Naive B cell (primary cell): ENCODE measurements at places on chromosomes 5 and 9.
A peak's percentile ranks its signal among the peaks of the same experiment; 100 is the strongest.

DNA sequence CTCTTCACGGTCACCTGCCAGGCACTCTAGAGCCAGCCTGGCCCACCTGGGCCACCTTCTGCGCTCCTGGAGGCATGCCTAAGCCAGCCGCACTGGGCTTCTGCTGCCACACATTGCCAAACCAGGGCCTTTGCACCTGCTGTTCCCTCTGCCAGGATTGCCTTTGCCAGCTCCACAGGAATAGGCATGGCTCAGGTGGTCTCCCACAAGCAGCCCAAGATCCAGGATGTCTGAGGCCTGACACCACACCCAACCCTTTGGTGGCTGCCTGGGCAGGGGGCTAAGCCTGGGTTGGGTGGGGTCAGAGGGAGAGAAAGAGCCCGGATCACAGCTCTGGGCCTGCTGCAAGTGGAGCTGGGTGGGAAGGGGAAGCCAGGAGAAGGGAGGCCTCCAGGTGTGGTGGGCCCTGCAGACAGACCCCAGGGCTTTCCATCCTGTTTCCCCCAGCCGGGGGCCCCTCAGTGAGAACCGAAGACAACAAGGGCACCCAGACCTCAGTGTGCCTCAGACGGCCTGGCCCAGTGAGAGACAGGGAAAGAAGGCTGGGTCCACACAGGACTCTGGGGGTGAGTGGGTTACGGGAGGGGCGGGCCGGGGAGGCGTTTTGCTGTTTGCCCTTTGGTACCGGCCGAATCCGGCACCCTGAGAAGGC is 672 bp upstream of the SUSD3 start:
- DNase-seq: peak; percentile 48

- DNase-seq: peak; percentile 99
These were observed at the start of gene CD74 for GRCh38 chr5:150412319-150413175. TSS of gene CD74 (minus strand) at chr5:150412910. CDS start at chr5:150412749, 161 bp downstream.

DNA sequence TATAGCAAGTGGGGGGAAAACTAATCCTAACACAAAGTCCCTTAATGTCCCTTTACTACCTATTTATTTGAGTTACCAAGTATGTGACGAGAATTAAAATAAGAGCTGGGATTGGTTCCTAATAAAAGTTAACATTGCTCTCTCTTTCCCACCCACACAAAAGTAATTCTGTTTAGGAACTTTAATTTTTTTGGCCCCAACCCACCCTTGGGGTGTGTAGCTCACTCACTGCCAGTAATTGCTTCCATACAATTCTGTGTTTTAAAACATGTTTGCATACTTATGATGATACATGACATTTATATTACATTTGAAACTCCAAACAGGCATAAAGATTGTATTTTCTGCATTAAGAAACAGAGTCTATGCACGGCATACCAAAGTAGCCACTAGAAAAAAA is 106.5 kb downstream of the BNC2 start:
- no peak for DNase-seq

- DNase-seq: no peak
These were observed 16.1 kb upstream of the NDST1 start for GRCh38 chr5:150491876-150492275.

DNA sequence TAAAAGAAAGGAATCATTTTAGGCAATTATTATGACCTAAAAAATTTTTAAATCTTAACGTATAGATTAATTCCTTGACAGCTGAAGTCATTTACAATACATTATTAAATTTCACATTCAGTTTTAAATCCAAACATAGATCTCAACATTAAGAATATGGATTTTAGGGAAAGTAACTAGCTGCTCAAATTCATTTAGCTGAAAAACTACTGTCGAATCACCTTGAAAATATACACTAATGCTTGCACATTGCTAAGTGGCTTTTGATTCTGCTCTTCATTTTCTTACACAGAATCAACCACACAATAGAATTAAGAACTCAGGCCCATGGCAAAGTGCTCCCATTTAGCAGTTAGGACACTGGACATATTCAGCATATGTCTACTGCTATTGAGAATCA is 454.2 kb downstream of the RAB3C start:
- DNase-seq: no peak

- DNase-seq: peak; percentile 42
These were observed 11.3 kb downstream of the C9orf50 start for GRCh38 chr9:129609486-129610212.

- DNase-seq: no peak
These were observed 24.3 kb upstream of the FAT2 start for GRCh38 chr5:151615431-151615830.

- no peak for DNase-seq
These were observed 33.5 kb downstream of the SEMA4D start for GRCh38 chr9:89464300-89464901.

DNA sequence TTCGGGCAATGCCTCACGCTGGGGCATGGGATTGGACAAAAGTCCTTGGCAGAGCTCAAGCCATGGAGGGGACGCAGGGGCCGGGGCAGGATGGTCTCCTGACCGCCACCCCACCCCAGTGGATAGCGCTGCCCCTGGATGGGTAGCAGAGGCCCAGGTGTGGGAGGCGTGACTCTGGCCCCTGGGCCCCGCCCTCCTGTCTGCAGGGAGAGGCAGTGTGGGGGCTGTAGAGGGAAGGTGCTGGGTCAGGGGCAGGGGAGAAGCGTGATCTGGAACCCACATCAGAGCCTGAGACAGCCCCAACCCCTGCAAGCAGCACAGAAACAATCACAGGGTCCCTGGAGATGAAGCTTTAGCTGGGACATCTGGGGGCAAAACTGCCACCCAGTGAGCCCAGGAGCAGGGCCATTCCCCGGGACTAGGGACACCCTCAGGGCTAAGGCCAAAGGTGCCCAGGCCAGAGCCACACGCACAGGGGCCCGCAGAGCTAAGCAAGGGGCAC is 36.2 kb downstream of the NACC2 start:
- no peak for DNase-seq

- DNase-seq: no peak
These were observed 37.1 kb upstream of the FAT2 start for GRCh38 chr5:151628112-151628823.

- no peak for DNase-seq
These were observed 140.4 kb upstream of the WWC1 start for GRCh38 chr5:168151041-168151440.

- no peak for DNase-seq
These were observed 97.1 kb upstream of the CDH6 start for GRCh38 chr5:31096238-31096865.

GRCh38 chr9:96777426-96777864 is 442 bp downstream of the ZNF510 start:
- no peak for DNase-seq

DNA sequence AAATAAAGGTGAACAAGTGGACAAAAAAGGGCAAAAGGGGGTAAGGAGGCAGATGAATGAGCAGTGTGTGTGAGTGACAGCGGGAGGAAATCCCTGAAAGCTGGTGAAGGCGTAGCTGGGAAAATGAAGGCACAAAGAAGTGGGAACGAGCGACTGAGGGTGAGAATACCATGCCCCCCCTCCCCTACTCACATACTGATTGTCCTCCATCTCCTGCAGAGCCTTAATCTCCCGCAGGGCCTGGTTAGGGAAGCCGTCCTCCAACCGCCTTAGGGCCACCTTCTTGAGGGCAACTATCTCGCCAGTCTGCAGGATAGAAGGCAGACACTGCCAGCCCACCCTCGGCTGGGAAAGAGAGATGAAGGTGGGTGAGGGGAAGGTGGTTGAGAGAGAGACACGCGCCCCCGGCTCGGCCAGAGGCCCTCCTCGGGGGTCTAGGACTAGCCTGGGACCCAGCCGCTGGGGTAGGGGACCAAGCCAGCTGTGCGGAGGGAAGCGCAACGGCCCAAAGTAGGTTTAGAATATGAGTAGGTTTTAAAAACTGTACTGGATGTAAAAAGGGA is 522 bp downstream of the CDK20 start:
- DNase-seq: no peak

DNA sequence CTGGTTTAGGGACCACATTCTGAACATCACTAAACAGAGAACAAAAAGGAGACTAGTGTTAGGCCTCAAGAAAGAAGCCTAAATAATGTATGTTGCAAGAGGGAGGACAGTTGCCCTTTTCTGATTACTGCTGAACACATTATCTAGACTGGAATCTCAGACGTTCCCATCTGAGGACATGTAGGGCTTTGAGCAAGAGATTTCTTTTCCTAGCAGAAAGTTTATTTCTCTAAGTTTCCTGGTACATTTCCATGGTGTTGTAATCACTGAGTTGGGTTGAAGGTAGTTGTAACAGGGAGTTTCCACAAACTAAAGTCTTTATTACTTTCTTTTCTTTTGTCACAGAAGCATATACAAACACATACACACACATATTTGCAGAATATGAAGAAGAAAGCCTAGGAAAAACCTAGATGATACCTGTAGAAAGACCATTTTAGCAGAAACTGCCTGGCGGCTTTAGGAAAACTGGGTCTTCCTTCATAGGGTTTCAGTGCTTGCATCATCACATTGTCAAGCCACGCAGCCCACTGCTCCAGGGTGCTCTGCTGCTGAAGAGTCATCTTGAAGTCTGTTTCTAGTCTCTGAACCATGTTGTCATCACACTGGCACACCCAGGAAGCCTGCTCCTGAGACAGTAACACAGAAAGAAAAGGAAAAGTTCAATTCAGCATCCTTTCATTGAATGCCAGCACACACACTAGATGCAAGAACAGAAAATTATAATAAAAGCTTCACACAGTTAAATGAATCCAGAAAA is 269.1 kb downstream of the RFX3 start:
- DNase-seq: no peak

DNA sequence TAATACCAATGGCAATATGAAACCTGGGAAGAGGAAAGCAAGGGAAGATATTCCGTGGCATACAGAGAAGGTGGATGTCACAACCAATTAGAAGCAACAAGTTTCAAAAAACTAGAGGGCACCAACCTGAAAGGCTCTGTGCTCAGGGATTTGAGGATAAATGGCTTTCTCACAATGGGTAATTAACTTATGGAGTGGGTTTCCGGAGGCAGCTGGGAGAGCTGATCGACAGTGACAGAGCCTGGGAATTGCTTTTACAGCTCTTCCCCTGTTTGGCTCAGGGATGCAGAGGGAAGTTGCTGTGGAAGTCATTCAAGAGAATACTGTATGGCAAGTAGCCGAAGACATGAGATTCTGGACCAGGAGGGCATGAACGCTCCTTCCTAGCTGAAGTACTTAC is 237.0 kb downstream of the KIF4B start:
- DNase-seq: no peak

- DNase-seq: no peak
These were observed 330.0 kb downstream of the EBF1 start for GRCh38 chr5:158769696-158770095.

- no peak for DNase-seq
These were observed 112.5 kb downstream of the SLC12A2 start for GRCh38 chr5:128196080-128196479.

DNA sequence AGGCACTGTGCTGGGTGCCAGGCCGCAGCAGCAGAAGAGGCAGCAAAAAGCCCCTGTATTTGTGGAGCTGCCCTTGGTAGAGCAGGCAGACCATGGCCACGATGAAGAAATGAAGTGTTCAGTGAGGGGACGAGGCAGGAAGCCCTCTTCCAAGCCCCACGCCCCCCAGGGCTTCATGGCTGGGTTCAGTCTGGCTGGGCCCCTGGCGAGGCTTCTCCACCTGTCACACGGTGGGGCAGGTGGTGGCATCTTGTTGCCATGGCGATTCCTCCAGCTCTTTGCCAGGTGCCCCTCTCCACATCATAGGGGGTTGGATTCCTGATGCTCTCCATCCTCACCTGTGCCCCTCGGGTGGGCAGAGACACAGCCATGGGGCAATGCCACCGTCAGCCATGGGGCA is 21.5 kb downstream of the ADGRD2 start:
- no peak for DNase-seq

- no peak for DNase-seq
These were observed 389.2 kb upstream of the FTMT start for GRCh38 chr5:121462441-121462840.

- DNase-seq: no peak
These were observed 26.6 kb downstream of the NR5A1 start for GRCh38 chr9:124480621-124480981.

GRCh38 chr9:114718801-114719221 is 36.8 kb upstream of the TEX48 start:
- no peak for DNase-seq

GRCh38 chr9:77016526-77017504 is 2.6 kb upstream of the FOXB2 start:
- no peak for DNase-seq

DNA sequence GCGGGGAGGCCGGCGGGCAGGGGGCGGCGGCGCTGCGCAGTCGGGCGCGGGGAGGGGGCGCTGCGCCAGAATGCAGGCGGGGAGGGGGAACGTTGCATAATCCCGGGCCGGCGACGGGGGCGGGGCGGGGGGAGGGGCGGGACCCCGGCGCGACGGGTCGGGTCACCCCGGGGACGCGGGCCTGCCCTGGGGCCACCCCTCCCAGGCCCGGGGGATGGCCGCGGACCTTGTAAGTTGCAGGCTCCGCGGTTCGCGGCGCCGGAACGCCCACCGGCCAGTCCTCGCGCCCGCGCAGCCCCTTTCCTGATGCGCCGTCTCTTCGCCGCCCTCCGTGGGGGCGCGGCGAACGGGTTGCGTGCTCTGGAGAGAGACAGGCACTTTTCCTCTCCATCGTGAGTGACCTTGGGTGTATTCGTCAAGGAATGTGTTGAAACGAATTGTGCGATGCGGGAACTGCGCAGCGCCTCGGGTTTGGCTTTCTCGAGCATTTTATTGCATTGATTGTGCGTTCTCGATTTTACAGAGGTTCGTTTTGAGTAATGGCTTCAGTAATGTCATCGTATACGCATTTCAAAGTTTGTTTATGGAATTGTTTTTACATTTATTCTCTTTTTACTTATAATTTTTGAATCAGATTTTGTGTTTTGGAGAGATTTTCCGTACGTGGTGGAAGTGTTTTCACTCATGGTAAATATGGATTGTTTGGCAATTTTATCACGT is 802 bp downstream of the SPIN1 start:
- peak; percentile 46 for DNase-seq

GRCh38 chr5:93592883-93593282 is 9.9 kb downstream of the NR2F1 start:
- no peak for DNase-seq

- DNase-seq: no peak
These were observed 62.8 kb downstream of the SHOC1 start for GRCh38 chr9:111731928-111732327.

- no peak for DNase-seq
These were observed 344.6 kb upstream of the SGCD start for GRCh38 chr5:155982354-155982753.

GRCh38 chr9:95822583-95823431 is 52.7 kb upstream of the ERCC6L2 start:
- no peak for DNase-seq

DNA sequence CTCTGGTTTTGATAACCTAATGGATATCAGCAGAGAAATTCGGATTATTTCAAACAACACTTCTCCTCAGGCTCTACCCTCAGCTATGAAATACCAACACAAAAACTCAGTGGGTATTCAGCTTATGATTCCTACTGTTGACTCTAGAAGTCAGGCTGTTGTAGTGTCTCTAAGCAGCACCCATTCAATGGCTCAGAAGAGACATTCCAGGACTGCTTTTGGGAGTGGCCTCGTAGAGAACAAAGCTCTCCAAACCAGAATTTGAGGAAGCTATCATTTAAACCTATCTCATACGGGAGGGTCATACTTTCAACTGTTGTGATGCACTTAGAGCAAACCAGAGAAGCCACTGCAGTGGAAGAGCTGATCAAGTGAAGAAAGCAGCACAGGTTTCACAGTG is 34.1 kb downstream of the ETF1 start:
- DNase-seq: no peak
